ENCODE measurements at places on chromosomes 5 and 9. TPM values are rescaled to one million over a fixed set of nuclear protein-coding genes. Genes with fewer than 3 reads are reported as not detected.

DNA sequence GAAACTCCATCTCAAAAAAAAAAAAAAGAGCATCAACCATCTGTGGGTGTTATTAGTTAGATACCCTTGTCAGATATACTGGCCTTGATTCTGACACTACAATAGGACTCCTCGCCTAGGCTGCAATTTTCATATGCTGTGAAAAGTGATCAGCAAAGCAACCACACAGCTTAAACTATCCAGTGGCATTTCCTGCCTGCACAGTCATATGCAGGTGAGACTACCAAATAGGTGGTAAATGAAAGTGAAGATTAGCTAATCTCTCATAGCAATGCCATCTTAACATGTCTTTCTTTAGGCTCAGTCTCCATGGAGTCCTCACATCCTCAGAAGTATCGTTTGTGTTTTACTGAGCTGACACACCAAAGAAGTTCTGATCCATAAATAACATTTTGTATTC lies 40.8 kb downstream of the GRAMD2B start:
- DNase-seq: peak; percentile 29

DNA sequence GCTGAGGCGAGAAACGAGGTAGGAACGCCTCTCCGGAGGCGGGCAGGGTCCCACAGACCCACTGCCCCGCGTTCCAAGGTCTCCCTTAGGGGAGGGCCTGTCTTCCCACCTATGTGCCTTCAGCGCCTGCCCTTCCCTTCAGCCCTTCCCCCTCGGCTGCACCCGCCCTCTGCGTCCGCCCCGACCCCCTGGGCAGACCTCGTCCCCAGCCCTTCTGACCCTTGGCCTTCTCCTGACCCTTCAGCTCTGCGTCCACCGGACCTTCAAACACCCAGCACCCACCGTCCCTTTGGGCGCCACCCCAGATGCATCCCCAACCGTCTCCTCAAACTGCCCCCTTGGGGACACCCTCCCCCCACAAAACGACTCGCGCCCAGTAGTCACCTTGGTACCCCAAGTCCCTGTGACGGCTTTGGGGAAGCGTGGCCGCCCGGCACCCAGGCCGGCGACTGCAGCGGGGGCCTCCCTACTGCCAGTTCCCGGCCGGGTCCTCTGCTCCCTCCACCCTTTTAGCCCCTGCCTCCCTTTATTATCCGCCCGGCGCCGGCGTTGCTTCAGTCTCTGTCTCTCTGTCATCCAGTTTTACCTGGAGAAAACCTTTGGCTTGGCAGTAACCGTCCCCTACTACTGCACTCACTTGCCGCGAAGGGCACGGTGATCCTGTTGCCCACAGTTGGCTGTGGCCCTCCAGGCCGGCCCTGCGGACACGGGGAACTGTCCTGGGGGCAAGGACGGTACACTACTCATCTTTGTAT lies 421 bp downstream of the RUSC2 start:
- peak; percentile 24 for DNase-seq

Gene NTNG2
- 2.0 TPM for total RNA-seq

DNA sequence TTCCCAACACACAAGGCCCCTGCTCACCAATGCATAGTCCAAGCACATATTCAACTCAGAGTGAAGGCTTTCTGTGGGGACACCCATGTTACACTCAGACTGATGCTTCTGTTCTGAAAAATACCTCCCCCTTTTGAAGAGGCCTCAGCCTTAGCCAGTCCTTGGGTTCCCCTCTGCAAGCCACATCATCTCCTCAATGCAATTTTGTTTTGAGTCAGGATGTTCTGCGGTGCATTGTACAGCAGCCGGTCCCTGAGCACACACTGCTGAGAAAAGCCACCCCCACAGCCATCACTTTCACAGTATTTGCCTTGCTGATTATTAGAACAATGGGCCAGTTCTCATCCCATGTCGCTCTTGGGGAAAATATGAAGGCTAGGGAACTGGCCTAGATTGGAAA lies 241.2 kb downstream of the FAM114A2 start:
- no peak for DNase-seq

- no peak for DNase-seq
Measured at GRCh38 chr9:16238623-16239138, 631.8 kb downstream of the BNC2 start.

Gene TMCO6
- total RNA-seq: 36.6 TPM

GRCh38 chr9:93012963-93013855 lies 45.3 kb upstream of the SUSD3 start:
- DNase-seq: no peak

- DNase-seq: no peak
Measured at GRCh38 chr5:168737066-168737465, 157.9 kb upstream of the PANK3 start.

DNA sequence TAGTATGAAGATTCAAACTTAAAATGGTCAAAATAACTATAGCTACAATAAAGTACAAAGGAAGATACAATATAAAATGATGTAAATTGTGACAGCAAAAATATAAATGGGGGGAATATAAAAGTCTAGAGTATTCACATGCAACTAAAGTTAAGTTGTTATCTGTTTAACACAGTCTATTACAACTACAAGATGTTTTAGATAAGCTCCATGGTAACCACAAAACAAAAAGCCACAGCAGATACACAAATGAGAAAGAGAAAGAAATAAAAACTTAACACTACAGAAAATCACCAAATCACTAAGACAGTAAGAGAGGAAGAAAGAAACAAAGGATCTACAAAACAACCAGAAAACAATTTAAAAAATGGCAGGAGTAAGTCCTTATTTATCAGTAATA lies 17.0 kb upstream of the SH3TC2 start:
- DNase-seq: no peak

- peak; percentile 49 for DNase-seq
Measured at GRCh38 chr5:141753971-141754713, 72.1 kb upstream of the ARAP3 start.

Data from activated CD4-positive, alpha-beta T cell treated with anti-CD3 and anti-CD28 coated beads for 36 hours (primary cell).